CD4-positive, alpha-beta T cell (primary cell): ENCODE measurements at places on chromosomes 7 and 10.

DNA sequence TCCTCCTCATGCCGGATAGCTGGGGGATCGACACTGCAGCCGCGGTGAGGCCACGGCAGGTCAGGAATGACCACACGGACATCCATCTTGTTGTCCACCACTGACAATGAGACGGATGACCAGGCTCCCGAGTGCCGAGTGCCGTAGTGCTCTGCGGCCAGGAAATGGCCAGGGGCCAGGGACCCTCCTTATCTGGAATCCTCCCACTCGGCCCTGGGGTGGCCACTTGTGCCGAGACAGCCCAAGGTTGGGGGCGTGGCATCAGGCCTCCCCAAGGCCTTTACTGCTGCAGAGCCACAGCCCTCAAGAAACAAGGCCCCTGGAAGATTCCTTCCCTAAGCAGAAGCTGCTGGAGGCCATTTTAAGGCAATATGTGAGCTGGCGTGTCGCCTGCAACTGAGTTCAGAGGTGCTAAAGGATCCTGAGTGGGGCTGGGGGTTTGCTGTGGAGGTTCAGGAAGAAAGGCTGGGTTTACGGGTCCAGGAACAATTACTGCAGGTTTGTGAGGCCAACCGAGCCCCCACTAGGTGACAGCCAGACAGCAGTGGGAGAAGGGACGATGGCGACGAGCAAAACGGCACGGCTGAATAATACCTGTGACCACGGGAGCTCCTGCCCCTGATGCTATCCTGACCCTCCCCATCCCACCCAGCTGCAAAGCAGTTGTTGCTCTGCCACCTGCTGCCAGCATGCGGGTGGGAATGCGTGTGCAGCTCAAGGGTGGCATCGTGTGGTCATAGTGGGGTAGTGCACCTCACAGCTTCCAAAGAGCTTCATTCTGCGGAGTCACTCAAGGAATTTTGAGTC, 31.6 kb upstream of the LEP start:
- peak; percentile 56 for DNase-seq

DNA sequence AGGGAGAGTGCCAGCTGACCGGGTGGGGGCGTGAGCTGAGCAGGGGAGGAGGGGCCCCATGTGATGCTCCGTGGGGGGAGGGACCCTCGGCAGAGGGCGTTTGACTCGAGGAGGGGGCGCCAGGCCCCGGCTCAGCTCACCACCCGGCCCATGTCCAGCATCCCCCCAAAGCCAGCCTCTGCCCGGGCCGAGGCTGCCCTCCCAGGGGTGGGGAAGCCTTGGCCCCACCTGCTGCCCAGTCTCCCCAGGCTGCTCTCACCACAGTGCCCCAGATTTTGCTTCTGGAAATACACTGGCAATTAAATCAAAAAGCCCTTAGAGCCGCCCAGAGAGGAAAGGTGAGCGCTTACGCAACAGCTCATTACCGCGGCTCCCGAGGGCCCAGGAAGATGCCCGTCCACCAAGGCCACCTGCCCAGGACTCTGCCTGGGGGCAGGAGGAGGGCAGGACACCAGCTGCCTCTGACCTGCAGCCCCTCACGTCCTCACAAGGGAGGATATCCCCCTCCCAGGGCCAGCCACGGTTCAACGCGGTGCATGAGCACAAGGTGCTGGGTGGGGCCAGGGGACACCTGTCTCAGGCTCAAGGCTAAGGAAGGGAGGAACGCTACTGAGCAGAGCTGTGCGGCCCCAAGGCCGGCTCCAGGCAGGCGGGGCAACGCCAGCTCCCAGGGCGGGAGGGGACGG, 70.0 kb upstream of the INPP5A start:
- no peak for DNase-seq

DNA sequence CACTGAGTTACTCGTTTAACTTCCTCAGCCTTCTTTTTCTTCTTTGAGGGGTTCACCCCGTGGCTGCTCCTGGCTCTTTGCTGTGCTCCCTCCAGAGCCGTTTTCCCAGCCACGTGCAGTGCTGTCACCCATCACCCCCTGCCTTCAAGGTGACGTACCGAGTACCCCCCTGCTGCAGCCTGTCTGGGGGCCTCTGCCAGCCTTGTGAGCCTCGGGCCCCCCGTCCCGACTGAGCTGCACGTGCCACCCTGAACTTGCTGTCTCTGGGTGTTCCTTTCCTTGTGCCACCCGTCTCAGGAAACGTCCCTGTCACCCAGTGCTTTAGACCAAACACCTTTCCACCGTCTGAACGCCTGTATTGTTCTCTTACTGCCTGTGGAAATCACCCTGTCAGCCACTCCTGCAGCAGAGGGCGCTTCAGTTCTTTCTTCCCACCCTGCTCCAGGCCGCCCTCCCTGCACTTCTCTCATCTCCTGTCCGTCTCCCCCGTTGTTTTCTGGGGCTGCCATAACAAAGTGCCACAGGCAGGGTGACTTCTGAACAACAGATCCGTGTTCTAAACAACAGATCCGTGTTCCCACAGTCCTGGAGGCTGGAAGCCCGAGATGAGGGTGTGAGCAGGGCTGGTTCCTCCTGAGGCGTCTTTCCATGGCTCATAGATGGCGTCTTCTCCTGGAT, 44.6 kb downstream of the WDR37 start:
- no peak for DNase-seq

DNA sequence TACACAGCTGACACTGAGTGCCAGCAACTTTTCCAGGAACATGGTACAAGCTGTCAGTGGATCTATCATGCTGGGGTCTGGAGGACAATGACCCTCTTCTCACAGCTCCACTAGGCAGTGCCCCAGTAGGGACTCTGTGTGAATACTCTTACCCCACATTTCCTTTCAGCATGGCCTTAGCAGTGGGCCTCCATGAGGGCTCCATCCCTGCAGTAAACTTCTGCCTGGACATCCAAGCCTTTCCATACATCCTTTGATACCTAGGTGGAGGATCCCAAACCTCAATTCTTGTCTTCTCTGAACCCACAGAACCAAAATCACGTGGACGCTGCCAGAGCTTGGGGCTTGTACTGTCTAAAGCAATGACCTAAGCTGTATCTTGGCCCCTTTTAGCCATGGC, 116.8 kb downstream of the IQUB start:
- no peak for DNase-seq

DNA sequence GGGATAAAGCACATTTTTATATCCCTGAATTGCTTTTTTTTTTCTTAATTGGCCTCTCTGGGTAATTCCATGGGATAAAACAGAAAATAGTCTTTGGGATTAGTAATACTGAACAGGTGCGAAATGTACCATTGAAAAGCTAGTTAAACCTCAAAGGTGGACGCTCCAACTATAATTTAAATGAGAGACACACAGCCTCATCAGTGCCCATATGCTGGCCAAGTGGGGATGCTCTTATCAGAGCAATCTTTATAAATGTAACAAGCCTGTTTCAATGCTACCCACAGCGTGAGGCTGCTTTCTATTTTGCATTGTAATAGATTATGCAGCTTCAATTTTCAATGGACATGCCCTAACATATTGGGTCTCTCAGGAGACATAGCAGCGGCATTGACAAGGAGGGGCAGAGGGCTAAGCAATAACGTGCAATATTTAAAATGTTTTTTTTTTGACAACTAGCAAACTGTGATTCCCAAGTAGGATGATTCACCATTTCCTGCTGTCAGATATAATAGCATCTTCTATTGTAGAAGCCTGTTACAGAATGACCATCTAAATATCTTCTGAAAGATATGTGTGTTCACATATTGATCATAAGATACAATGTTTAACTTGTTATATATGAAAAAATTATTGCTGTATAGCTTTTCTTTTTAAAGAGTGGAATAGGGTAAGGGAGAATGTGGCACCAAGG, 91.3 kb upstream of the BET1 start:
- no peak for DNase-seq

DNA sequence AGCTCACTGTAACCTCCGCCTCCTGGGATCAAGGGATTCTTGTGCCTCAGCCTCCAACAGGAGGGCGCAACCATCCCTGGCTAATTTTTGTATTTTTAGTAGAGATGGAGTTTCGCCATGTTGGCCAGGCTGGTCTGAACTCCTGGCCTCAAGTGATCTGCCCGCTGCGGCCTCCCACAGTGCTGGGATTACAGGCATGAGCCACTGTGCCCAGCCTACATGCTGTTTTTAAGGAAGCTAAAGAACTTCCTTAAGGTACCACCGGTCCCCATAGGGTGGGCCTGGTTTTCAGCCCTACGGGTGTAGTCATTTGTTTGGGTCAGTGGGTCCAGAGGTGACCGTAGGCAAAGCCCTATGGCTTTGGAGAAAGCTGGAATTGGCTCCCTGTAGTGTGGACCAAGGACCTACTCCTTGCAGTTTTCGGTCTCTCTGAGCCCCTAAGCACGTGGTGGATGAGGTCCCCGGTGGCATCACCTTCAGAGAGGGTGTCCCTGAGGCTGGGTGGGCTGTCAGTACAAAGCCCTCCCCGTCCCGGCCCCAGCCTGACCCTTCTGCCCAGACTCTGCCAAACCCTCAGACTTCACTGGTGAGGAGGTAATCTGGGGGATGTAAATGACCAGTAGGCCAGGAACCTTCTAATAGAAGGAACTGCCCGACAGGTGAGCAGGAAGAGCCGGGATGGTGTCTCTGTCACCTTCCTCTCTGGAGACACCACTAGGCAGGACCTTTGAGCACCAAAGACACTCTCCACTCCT, 30.5 kb downstream of the ANXA11 start:
- DNase-seq = no peak

DNA sequence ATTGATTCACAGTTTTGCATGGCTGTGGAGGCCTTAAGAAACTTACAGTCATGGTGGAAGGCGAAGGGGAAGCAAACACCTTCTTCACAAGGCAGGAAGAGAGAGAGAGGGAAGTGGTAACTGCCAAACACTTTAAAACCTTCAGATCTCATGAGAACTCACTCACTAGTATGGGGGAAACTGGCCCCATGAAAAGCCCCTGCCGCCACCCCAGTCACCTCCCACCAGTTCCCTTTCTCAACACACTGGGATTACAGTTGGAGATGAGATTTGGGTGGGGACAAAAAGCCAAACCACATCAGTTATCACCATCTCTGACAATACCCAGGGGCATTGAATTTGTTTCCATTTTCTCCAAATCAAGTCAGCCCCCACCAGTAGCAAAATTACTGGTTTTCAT, 740.4 kb downstream of the GATA3 start:
- DNase-seq = no peak

- DNase-seq = no peak
Measured at GRCh38 chr7:95840953-95841950, 68.9 kb downstream of the DYNC1I1 start.

DNA sequence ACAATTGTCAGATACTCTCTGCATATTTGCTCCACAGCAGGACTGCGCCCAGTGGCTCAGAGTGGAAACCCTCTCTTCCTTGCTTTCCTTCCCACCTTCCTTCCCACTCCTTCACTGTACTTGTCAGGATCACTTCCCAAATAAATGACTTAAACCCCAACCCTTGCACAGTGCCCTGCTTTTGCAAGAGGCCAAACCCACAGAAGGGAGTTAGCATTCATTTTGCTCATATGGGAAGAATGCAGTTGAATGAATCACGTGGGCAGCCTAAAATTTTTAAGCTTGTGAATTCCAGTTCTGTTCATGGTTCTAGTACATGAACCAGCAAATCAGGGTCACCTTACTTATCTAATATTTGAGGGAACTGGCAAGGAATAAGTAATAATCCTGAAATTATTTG, 47.7 kb upstream of the SFMBT2 start:
- no peak for DNase-seq

DNA sequence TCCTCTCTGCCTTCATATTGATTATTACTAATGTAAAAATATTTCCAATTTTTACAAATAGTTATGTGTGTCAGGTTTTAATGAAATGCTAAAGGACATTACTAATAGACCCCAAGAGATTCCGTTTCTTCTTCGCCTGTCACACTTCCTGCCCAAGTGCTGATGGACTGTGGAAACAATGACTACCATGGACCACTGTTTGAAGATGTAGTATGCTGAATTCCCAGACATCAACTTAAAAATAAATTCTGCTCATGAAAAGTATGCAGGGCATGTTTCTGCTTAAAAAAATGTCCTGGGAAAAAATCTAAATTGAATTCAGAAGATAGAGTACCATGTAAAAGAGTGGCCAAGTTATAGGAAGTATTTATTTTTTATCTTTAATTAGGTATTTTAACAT, 52.1 kb downstream of the ST7 start:
- DNase-seq = no peak

DNA sequence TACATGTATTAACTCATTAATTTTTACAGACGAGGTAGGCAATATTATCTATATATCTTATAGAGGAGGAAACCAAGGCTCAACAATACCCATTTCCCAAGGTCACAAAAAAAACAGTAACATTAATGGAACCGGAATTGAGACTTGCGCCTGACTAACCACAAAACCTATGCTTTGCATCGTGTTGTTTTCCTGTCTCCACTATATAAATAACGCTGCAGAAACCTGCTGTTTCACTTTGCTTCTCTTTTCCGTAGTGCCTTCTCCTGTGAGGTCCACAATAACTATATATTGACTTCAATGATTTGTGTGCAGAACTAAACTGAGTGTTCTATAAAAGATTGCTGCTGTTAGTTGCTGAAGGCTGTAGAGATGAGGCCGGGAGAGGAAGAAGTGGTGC, 97.7 kb upstream of the RPA3 start:
- DNase-seq = peak; percentile 39

DNA sequence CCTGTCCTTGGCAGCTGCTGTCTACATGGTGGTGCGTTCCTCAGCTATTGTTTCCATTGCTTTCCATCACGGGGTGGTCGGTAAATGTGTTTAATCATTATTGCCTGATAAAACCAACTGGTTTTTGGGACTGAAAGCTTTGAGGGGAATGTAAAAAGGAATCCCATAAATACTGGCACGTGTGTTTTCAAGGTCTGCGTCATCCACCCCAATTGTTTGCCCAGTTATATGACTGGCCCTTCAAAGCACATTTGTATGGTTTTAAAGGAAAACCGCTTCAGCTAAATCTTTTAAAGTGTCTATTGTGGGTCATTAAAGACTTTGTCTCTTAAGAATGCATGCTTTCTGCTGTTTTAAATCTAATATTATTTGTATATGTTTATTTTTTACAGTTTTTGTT, 65.0 kb downstream of the TRRAP start:
- no peak for DNase-seq

GRCh38 chr7:114310345-114311110, 104.1 kb upstream of the FOXP2 start:
- DNase-seq = no peak

- DNase-seq = no peak
Measured at GRCh38 chr7:148299350-148300276, 291.0 kb upstream of the C7orf33 start.

GRCh38 chr7:39271402-39271801, 293.7 kb downstream of the POU6F2 start:
- DNase-seq = no peak

GRCh38 chr10:117684672-117685211, 142.2 kb downstream of the EMX2 start:
- DNase-seq = no peak

DNA sequence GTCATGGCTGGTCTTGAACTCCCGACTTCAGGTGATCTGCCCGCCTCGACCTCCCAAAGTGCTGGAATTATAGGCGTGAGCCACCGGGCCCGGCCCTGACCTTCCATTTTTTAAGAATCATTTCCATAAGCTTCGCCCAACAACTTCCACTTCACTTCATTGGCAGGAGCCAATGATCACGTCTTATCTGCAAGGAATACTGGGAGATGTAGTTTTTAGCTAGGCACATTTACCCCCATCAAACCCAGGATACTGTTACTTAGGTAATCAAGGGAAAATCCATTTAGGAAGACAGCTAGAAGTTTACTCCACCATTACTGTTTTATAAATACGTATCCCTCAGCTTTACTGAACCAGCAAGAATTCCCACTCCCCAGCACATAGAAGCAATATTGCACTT, 3.4 kb upstream of the CDK13 start:
- DNase-seq = no peak

- no peak for DNase-seq
Measured at GRCh38 chr10:133224756-133225372, 5.2 kb upstream of the UTF1 start.
